Endothelial cell (in vitro differentiated cells): ENCODE measurements at places on chromosomes 5 and 9.

DNA sequence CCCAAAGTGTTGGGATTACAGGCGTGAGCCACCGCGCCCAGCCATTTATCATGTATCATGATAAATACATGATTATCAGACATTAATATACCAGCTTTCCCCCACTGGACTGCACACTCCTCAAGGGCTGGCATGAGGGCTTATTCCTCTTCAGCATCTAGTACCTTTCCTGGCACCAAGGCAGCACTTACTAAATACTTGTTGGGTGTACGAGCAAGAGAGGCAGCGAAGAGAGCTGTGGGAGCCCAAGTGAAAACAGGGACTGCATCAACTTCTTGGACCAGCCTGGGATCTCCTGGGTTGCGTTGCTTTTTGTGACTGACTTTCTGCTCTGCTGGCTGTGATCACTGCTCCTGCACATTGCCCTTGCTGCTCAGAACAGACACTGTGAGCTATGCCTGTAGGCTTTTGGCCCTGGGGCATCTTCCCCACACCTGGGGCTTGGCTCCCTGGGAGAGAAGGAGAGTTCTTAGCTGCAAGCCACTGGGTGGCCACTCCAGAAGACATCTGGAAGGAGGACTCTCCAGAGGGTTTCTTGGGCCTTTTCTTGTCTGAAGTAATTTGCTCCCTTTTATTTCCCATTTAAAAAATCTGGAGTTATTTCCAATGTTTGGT lies 224.3 kb downstream of the NR3C1 start:
- DNase-seq = no peak

GRCh38 chr5:73901455-73901854 lies 275.5 kb downstream of the ARHGEF28 start:
- no peak for DNase-seq

DNA sequence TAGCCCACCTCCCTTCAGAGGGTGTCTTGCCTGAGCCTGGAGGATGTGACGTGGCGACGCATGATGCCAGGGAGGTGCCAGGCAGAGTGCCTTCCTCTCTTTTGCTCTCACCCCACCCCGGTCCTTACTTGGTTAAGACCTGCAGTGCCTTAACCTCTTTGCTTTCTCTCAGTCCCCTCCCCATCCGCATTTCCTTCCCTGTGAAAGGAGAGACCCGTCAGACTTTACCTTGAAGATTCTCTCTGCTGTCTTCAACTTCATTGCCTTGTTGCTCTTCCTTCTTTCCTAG lies 52.0 kb upstream of the NCS1 start:
- DNase-seq = no peak

DNA sequence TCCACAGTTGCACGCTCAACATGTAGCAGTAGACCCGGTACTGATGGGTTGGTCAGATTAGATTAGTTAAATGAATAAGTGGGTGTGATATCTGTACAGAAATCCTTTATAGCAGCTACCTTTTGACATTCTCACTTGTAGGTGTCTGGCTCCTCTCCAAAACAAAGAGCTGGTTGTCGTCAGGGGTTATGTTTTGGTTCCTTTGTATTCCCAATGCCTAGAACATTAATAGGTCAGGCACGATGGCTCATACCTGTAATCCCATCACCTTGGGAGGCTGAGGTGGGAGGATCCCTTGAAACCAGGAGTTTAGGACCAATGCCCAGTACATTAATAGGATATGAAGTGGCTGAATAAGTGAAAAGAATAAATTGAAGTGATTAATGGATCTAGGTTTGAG lies 182.1 kb downstream of the SNCAIP start:
- no peak for DNase-seq

DNA sequence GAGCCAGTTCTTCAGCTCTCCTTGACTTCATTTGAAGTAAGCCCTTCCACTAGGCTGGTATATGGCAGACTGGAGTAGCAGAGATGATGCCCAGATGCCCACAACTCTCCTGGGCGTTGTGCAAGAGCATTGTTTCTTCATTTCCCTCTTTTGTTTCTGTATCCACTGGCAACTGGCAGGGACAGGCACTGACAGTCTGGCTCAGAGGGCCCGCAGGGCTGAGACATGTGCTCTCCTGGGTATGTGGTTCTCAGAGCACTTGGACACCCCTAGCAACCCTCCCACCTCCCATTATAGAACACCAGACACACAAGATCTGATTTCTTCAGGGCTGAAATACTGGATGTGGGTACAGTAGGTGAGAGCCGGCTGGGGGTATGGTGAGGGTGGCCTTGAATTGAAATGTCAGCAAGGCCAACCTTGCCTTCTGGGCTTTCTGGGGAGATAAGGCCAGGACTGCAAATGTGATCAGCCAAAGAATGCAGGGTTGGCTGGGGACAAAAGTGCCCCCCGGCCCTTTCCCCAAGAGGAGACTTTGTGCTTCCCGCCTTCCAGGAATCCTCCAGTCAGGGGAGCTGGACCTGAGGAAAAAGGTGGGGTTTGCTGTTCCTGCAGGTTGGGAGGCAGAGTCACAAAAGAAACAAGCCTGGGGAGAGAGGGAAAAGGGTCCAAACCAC lies 28.6 kb upstream of the CTNNA1 start:
- DNase-seq = no peak

DNA sequence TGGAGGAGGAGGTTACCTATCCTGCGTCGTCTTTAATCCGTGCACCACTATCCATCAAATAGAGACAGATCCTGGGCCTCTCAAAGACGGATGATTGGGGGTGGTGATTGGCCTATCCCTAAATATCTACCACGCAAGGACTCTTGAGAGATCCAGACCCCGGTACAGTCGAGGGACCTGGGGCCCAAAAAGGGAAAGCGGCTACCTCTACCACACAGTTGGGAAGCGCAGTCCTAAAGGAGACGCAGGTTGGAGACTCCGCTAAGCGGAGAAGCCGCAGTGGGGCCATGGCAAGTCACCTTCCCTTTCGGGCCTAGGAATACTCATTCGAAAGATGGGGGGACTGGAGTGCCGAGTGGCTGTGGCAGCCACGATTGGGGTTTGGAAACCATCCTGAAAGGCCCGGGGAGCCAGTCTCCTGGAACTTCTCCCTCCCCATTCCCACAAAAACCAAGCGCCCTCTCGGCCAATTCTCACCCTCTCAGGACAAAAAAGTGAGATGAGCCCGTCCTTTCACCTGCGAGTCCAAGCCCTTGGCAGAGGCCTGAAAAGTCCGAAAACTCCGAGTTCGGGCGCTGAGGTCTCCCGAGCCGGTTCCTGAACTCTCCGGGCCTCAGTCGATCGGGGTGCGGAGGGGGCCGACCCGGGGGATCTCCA lies 499 bp upstream of the FOXE1 start:
- no peak for DNase-seq

DNA sequence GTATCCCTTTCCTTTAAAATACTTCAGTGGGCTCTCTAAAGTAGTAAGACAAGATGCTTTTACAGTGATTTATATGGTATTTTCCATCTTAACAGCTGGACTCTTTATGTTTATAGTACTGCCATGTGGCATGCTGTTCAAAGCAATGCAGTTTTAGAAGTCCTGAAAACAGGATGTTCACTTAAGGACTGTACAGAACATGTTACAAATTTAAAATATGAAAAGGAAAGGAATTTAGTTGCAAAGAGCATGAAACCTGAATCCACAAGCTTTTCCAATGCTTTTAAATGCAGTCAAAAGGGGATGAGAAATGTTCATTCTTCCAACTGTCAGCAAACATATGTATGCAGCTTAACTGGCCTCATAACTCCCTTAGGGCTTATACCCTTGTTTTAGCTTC lies 580.2 kb downstream of the EFNA5 start:
- DNase-seq = no peak
